ENCODE measurements at places on chromosomes 4 and X.

- DNase-seq = no peak
Measured at GRCh38 chr4:7701866-7702649, 237.6 kb downstream of the AFAP1 start.

DNA sequence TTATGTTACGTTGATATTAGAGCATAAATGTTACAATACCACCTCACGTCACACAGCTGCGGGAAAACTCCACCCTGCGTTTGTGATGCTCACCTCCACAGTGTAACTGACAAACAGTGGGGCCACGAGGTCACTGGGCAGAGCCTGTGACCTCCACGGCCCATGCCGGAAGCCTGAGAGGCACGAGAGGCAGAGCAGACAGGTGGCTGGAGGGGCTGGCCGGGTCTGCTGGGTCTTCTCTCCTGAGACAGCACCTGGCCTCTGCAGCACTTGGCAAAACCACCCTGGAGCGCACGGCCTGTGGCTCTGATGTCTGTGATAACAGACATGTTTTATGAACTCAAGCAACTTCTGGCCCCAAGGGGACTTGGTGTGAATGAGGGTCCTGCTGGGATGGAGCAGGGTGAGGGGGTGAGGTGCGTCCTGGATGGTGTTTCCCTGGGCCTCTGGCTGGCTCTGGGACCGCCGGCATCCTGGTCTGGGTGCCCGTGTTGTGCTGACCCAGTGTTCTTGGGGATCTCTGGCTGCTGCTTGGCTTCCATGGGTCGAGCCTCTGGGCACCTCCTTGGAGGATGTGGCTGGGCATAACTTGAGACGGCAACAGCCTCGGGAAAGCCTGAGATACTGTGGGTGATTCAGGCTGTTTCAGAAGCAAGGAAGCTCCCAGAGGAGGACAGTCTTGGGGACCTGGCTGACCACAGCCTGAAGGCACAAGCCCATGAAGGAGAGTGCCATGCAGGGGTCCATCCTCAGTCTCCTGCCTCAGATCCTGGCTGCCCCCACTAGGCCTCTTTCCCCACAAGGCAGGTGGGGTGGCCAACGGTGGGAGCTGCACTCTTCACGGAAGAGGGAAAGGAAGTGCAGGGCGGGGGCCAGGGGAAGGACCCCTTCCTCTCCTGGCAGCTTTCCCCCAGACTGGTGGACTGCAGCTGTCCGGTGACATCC is 19.7 kb downstream of the RNF212 start:
- no peak for DNase-seq

GRCh38 chrX:77442728-77443127 is 4.5 kb upstream of the FGF16 start:
- no peak for DNase-seq

DNA sequence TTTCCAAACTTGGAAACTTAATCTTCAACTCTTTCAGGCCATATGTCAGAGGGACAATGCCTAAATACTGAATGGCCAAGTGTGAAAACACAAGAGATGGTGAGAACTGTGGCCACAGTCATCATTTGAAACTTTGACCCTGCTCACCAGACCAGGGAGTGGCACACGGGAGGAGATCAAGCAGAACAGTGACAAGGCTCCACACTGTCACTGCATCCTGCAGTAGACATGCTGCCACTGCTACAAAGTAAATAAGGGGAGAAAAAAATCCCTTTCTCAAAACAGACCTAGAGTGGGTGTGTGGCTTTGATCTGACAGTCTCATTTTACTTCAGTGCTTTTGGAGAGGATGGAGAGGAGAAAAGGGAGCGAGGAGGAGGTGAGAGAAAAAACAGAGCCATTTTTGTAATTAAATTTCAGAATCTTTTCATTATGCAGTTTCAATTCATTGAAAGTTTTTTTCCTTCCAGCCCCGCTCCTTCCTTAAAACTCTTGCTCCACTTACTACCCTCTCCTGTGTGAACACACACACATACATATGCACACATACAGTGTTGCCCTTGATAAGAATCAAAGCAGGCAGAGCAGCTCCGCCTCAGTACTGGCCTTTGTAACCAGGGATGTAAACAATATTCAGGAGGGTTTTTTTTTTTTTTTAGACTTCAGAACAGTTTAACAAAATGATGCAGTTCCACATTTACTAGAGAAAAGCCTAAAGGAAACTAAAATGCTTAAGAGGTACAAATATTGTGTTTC is 34.4 kb downstream of the NEXMIF start:
- DNase-seq = no peak

- no peak for DNase-seq
Measured at GRCh38 chr4:149441338-149441737, 374.3 kb downstream of the IQCM start.

DNA sequence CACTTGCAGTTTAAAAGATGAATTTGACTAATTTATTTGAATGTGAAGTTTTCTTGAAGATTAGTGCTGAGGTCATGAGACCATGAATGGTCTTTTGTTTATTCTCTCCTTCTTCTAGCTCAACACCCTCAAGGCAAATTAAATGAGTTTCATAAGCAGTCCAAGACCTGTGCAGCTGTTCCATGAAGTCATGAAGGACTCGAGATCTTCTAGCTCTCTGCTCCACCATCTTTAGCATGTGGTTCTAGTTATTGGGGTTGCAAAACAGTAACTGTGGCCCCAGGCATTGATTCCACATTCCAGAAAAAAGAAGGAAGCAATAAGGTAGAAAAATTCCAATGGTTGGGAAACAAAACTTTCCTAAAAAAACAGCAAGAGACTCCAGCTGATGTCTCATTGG is 84.2 kb upstream of the HS3ST1 start:
- DNase-seq = no peak

- DNase-seq = no peak
Measured at GRCh38 chr4:6992728-6993677, 50.2 kb upstream of the TADA2B start.

- DNase-seq = no peak
Measured at GRCh38 chr4:108885211-108885610, 122.4 kb upstream of the ETNPPL start.

GRCh38 chr4:47145630-47146029 is 114.3 kb downstream of the GABRB1 start:
- DNase-seq = peak; percentile 8

DNA sequence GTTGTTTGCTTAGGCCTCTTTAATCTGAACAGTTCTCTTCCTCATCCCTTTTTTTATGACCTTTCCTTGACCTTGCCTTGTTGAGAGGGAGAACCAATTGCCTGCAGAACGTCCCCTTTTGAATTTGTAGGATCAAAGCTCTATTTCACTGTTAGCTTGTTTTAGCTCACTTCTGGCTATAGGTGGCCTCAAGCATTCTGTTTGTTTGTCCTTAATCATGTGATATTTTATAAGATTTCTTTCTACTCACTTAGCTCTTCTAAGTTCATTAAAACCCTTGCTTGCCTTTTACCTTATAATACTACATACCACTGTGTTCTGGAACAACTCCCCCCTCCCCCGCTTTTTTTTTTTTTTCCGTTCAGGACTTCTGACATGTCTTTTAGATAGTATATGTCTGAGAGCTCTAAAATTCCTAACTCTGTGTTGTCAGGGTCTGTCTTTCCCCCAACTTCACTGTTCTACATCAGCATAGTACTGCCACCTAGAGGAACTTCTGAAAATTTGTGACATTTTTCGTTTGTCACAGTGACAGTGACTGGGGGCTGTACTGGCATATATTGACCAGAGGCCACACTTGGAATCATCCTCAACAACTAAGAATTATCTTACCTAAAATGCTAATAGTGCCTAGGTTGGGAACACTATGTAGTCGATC is 128.5 kb downstream of the LARP7 start:
- peak; percentile 29 for DNase-seq

GRCh38 chrX:143634663-143635455 is 1.0 kb downstream of the SLITRK4 start:
- DNase-seq = no peak

DNA sequence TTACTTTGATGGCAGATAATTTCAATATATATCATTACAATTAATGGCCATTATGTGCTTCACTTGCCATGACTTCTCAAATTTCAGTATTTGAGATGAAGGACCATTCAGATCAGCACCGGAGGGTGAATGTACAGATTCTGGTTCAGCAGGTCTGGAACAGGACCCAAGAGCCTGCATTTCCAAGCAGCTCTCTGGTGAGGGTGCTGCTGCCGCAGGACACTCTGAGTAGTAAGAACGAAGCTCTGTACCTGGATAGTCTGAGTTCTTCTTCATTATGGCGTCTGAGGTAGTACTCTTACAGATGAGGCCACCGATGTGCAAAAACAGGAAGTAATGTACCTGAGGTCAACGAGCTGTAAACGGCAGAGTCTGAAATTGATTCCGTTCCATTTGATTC is 228.2 kb downstream of the FBXW7 start:
- DNase-seq = no peak

GRCh38 chrX:79182616-79183015 is 38.1 kb downstream of the GPR174 start:
- peak; percentile 38 for DNase-seq

DNA sequence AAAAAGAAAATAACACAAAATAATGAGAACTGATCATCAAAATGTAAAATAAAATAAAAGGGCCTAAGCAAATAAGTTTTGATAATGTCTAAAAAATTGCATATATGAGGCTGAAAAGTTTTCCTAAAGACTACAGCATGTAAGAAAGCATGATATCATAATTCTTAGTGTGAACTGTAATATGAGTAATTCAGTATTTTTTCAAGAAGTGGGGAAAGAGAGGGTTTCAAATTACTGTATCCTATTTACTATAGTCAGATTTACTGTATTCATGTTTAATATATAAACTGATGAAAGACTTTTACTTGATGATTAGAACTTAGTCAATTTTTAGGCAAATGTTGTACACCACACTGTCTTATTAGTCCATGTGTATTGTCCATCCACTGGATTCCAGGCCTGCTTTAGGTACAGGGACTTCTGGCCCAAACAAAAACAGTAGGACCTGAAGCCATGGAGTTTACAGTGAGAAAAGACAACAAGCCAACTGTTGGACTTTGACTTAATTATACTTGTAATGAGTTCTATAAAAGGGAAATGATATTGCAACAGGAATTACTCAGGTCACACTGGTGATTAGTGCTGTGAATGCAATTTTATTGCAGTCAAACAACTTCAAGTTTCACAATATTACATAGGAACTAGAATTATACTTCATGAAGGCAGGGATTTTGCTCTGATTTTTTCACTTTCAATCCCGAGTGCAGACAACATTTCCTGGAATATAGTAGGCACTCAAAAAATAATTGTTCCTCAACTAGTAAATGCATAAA is 517.7 kb upstream of the GALNT7 start:
- DNase-seq = no peak

DNA sequence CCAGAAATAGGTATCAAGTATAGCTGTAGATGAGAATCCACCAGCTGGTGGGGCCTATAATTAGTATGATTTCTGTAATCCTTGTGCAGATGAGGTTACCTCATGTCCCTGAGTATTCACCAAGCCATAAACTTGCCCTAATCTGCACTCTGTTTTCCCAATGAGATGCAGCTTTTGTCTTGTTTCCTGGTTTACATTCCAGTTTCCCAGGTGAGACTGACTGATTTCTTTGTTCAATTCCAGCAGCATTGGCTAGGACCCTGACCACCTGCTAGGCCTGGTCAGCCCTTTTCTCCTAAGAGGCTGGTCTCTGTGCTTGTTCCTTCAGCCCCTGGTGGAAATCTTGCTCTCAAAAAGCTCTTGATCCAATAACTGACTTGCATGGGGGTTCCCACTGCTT is 44.6 kb downstream of the GABRB1 start:
- no peak for DNase-seq

DNA sequence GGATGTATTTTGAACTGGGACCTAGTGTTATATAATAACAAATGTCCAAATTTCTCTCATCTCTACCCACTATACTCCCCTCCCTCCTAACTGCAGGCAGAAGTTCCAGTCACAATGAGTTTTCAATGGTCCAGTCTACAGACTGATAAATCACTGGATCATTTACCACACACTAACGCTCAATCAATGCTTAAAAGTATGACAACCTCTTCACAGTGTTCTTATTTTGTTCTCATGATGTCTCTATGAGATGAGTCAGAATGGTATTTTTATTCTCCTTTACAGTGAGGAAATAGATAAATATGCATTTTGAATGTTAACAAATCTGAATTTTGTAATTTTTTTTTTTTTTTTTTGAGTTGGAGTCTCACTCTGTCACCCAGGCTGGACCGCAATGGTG is 83.7 kb upstream of the ETNPPL start:
- DNase-seq = no peak

DNA sequence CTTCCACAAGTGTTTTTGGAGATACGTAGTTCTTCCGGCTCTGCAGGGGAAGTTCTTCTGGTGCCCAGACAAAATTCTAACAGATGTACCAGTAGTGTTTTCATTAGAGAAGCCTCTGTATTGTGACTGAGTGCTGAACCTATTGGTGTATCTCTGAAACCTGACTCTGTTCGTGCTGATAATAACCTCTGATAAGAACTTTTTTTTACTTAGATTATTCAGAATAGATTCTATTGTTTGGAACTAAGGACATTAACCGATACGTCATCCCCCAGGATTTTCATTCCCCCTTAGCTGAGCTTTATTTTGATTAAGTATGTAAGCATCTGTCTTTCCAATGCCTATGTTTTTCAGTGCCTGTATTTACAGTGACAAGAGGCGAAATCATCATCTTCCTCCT is 362.9 kb downstream of the PDGFC start:
- no peak for DNase-seq
